Amygdala (tissue), 56 donors: ENCODE measurements at places on chromosomes 5 and 9.

GRCh38 chr5:73170522-73170921, 2.5 kb upstream of the TMEM174 start:
- no peak for DNase-seq

DNA sequence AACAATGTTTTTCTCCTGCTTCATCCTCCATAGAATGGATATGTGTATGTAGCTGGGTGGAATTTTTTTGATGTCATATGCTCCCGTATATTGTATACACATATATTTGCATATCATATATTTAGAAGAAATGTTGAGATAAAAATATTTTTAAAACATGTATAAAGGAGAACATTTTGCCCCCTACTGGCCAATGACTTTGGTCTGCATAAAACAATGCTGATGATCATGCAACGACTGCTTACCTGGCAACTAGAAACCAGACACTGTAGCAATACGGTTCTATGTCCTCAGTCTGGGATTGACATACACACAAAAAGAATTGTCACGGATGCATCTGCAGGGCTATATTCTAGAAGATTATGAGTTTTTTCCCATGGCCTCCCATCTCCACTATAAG, 503.6 kb downstream of the ELAVL2 start:
- DNase-seq: no peak

- no peak for DNase-seq
These were observed 276.2 kb upstream of the SLC24A2 start for GRCh38 chr9:20065046-20065445.

DNA sequence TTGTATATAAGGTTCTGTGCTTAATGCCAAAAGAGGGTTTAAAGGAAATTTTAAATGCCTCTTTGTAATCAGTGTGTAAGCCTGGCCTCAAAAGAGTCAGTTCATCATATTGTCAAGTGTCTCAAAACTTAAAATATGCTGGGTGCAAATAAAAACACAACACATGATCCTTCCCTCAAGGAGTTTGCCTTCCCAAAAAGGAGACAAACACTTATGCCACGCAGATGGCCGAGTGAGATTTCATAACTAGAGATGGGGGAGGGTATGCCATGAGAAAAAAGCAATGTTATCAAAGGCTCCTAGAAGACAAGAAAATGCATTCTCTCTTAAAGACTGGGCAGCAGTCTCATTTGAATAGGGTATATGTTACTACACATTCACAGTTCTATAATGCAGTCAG, 55.2 kb downstream of the FBXO38 start:
- no peak for DNase-seq

DNA sequence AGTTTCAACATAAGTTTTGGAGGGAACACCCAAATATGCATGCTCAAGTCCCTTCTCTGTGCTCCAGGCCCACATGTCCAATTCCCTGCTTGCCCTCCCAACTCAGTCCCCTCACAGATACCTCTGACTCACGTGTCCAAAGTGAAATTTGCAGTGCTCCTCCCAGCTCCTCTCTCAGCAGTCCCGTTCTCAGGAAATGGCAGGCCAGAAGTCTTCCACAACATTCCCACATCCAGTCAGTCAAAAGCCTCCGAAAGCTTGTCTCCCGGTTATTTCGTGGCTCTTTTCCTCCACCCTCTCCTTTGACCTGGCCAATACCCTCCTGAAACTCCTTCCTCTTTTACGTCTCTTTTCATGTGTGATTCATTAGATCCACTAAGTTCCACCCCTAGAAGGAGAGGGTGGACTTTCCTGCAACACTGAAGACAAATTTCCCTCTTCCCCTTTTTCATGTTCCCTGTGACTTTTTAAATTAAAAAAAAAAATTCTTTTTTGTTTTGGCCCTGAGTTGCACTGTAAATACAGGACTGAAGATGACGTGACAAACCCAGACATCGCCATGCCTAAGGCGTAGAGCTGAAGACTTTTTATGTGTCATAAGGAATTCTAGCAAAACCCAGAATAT, 12.8 kb upstream of the MGAT1 start:
- DNase-seq: no peak

- no peak for DNase-seq
These were observed 105.7 kb upstream of the ZNF618 start for GRCh38 chr9:113770396-113770795.

- peak; percentile 11 for DNase-seq
These were observed 286.6 kb downstream of the CRB2 start for GRCh38 chr9:123642291-123643278.

DNA sequence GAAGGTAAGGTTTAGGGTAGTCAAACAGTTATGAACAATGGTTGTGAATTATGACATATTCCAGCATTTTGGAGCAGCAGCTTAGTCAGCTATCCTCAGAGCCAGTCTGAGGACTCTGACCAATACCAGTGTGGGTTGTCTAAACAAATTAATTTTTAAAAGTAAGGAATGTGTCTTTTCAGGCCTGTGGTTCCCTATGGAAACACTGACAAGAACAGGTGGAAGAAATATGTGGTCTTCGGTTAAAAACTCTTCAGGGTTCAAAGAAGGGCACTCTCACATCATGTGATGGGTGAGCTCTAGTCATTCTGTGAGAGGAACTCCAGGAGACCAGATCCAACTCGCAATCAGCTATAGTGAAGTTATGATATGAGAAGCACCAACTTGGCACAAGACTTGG, 33.5 kb upstream of the ALDOB start:
- no peak for DNase-seq

DNA sequence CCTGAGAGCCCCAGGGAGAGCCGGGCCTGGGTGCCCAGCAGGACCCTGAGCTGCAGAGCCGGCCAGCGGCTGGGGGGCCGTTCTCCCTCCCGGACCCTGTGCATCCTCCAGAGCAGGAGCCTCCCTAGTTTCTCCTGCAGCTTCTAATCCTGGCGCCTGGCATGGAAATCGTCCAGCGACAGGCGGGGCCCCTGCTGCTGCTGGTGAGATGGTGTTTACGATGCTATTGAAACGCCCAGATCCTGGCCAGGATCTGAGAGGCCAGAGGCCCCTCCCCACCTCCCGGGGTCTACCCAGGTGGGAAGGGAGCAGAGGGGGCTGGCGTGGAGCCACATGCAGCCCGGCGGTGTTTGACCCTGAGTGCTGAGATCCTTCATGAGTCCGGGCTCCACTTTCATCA, 38.2 kb upstream of the CEP72 start:
- no peak for DNase-seq

DNA sequence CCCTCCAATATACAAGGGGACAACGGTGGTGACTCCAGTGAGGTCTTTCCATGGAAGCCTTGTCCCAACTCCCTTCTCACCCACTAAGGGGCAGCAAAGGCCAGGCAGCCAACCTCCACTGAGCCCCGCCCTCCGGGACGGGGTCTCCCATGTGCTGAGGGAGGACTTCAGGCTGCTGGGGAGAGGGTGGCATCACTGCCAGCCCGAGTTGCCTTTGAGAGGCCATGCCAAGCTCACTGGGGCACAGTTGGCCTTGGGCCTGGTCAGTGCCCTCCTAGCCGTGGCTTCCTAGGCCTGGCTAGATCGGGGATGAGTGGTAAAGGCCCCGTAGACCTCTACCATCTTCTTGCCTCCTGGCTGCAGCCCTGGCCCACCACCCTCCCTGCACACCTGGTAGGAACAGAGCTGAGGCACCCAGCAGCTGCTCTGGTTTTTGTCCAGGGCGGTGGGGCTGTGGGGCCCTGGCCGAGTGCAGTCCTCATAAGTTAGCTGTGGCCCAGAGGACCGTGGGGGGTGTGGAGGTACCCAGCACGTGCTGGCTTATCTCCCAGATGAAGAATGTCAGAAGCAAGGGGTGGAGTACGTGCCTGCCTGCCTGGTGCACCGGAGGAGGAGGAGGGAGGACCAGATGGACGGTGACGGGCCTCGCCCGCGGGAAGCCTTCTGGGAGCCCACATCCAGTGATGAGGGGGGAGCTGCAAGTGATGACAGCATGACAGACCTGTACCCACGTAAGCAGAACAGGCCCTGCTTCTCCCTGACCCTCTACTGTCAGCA, 3.2 kb downstream of the SURF2 start:
- DNase-seq: no peak

- DNase-seq: no peak
These were observed 369.2 kb upstream of the MPDZ start for GRCh38 chr9:13648676-13649075.

- no peak for DNase-seq
These were observed 587.7 kb upstream of the CDH6 start for GRCh38 chr5:30605693-30606268.

DNA sequence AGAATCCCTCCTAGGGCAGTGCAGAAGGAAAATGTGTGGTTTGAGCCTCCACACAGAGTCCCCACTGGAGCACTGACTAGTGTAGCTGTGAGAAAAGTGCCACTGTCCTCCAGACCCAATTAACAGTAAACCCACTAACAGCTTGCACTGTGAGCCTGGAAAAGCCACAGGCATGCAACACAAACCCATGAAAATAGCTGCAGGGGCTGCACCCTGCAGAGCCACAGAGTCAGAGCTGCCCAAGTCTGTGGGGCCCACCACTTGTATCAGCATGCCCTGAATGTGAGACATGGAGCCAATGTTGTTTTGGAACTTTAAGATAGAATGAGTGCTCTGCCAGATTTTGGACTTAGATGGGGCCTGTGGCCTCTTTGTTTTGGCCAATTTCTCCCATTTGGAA, 119.8 kb upstream of the CDH9 start:
- DNase-seq: no peak

DNA sequence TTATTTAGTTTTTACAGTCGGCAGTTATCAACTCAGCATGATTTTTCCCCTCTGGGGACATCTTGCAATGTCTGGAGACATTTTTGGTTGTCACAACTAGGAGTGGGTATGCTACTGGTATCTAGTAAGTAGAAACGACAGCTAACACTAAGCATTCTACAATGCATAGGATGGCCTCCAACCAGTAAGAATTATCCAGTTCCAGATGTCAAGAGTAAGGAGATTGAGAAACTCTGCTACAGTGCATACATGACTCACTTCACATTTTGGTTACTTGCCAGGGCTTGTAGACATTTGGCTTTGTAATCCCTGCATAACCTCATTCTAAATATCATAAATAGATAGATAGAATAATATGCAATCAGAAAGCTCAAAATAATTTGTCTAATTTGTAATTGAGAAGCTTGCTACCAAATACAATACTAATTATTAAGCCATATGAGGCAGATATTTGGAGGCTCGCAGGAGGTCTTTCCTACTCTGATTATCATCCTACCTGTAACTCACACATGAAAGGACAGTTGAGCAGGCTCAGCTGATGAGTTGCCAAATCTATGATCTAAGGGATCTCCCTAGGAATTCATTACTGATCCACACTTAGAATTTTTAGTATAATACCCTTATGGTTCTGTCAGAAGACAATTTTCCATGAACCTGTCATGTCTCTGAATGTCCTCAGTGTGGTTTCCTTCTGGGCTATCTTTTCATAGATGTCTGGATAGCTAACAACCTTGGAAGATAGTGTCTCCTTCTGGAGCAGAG, 346.9 kb upstream of the TLE4 start:
- no peak for DNase-seq

GRCh38 chr5:150243590-150243989, 46.0 kb downstream of the CAMK2A start:
- DNase-seq: no peak

DNA sequence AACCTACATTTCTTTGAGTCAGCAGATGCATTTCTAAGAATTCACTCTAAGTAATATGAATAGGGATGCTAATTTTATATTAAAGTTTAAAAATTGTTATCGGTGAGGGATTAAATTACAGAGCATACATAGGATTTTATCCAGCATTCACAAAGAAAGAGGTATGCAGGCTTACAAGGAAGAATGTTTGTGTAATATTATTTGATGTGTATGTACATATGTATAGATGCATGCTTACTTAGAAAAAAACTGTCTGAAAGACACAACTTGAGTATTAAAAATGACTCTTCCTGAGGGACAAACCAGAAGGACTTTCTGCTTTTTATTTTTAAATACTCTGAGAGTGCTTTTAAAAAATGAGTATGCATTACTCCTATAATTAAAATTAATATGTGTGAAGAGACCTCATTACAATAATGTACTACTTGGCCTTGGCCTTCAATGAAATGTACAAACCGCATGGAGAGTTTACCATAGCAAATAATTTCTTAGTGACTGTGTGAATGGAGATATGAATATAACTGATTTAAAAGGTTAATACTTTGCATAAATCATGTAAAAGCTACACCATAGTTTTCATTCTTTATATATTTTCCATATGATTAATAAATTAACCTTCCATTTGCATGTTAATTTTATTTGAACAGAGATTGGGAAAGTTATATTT, 77.0 kb downstream of the GDA start:
- DNase-seq: no peak

GRCh38 chr9:98797491-98797890, 1.1 kb upstream of the ANKS6 start:
- DNase-seq: no peak

DNA sequence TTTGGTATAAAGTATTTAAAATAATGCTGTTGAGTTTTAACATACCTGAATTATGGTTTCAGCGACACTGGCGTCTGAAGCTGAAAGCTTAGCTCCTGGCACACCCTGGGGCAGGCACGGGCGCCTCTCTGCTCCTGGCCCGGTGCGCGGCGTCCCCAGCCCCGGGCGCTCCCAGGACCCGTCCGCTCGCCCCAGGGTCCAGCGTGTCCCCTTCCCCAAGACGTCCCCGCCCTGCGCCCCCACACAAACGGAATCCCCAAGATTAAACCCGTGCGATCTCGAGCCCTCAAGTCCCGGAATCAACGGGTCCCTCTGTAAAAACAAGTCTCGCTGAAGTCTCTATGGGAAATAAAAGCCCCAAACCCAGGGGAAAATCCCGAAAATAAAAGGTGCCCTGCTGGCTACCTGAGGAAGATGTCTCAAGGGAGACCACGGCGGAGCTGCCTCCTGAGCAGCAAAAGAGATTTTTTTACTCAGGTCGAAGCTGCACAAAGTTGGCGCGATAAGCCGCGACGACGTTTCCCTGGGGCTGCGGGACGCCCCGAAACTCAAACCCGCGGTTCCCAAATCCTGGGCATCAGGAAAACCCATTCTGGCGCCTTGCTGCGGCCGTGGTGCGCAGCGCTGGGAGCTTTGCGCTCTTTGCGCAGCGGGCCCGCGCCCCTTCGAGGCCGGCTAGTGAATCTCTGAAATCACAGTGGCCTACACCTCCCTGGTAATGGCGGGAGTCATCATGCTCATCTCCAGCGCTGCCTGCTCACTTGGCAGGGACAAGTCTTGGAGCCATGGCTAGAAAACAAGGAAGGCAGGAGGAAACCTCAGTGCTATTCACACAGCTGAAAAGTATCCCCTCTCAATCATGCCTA, 6.3 kb upstream of the IFNA8 start:
- DNase-seq: peak; percentile 21

- DNase-seq: no peak
These were observed 16.2 kb downstream of the SLC1A1 start for GRCh38 chr9:4506490-4506889.

- DNase-seq: no peak
These were observed 70.2 kb upstream of the PLEKHG4B start for GRCh38 chr5:21654-22233.

- no peak for DNase-seq
These were observed 637.2 kb upstream of the ITGA1 start for GRCh38 chr5:52150501-52150900.

DNA sequence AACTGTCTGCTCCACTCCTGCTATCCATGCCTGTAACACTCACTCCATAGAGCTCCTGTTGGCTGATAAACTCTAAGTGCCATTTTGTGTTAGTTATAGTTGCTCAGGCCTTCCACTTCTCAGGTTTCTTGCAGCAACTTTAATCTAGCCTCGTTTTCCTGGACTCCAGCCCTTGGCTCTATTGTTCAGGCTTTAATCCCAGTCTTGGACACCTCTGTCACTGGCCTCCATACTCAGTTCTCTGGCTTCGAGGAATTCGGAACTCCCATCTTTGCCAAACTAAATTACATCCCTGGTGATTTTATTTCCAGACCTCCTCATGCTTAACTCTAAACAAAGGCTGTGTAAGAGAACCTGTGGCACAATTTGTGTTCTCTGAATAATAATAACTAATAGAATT, 39.8 kb downstream of the EMB start:
- DNase-seq: no peak
